ENCODE measurements at places on chromosomes 5 and 9.

DNA sequence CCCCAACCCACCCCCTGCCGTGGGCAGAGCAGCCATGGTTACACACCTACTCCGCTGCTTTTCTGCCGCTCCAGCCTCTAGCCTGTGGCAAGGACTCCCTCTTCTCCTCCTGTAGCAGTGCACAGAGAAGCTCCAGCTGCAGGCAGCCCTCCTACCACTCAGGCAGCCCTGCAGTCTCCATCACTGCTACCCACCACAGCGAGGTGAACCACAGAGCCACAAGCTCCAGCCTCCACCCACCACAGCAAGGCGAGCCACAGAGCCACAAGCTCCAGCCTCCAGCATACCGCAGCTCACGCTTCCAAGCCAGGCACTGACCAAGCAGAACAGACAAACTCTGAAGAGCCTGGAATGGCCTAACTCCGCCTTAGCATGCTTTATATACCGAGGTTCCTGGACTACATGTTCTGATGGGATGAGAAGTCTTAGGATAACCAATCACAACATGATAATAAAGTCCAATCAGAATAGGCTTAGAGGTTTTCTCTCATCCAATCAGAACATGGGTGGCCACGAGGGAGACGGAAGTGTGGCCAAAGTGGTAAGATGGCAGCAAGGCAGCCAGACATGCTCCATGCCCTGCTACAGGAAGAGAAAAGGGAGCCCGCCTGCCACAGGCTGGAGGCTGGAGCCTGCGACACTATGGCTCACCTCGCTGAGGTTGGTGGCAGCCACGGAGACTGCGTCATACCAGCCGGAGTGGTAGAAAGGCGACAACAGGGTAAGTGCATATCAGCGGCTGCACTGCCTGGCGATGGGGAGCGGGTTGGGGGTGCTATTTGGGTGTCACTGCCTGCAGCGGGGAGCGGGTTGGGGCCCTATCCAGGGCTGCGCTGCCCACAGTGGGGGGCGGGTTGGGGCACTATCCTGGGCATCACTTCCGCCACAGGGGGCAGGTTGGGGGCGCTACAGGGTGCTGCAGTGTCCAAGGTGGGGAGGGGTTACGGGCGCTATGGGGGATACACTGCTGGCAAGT, 75.8 kb upstream of the PCAT7 start:
- no peak overlapping the region for H3K4me3 ChIP-seq
- no peaks in the 10 kb centered on the region for H3K27me3 ChIP-seq
- H3K27ac ChIP-seq = no peak overlapping the region
- no peak for DNase-seq

DNA sequence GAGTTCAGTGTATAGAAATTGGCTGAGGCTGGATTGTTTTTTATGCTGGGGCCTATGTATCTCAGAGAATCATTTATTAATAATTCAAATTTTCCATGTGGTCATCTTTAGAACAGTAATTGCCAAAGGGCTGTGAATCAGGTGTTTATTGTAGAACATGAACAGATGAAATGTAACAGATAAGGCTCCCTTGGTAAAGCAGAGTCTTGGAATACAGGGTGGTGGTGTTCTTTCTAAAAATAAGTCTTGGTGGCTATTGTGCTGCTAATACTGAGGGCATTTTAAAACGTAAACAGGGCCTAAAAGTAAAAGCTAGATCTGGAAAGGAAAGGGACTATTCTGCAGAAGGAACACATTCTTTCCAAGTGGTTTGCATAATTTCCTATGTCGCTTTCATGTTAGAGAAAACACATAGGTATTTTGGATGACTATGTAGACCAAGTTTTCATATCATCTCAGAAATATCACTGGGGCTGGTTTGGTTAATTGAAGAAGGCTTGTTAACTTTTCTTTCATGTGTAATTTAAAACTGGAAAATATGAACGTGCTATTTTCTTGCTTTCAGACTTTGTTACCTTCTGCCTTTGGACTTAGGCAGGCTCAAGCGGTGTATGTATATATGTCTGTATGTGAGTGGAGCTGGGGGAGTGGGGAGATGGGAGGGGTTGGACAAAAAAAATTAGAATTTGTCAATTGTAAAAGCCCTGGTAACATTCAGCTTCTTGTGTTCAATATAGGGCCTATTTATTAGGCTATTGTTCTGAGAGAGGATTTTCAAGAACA, 119.9 kb upstream of the ANKRD55 start:
- no peaks in the 10 kb centered on the region for H3K27me3 ChIP-seq
- no peaks in the 10 kb centered on the region for H3K36me3 ChIP-seq
- H3K4me1 ChIP-seq = peaks cover 4% of the 10 kb centered on the region
- no peak for DNase-seq
- no peak overlapping the region for H3K4me3 ChIP-seq
- peak overlapping the region; percentile 39 for H3K27ac ChIP-seq

GRCh38 chr5:16064135-16064893, 115.3 kb downstream of the MARCHF11 start:
- H3K4me3 ChIP-seq = no peak overlapping the region
- no peak for DNase-seq
- H3K4me1 ChIP-seq = no peaks in the 10 kb centered on the region
- no peaks in the 10 kb centered on the region for H3K36me3 ChIP-seq
- no peaks in the 10 kb centered on the region for H3K27me3 ChIP-seq

DNA sequence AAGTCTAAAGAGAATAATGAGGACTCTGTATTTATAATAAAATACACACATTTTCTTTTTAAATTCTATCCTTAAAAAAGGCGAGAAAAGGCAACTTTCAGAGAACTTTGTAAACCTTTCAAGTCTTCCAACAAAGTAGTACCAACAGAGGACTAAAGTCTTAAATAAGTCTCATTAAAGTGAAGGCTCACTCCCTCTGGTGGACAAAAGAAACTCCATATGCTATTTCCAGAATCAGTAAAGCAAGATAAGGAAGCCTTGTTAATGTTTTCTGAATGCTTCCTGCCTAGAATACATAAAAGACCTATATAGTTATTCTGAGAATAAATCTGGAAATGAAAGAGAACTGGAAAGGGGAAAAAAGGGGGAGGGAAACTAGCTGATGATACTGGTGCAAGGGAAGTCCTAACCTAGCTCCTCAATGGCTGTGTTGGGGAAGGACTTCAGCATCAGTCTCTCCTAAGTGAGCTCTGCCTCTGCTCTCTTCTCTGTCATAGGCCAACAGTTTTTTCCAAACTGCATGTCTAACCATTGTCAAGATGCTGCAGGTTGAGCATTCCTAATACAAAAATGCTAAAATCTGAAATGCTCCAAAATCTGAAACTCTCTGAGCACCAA, 7.2 kb downstream of the HMGCS1 start:
- H3K27me3 ChIP-seq = no peaks in the 10 kb centered on the region
- H3K27ac ChIP-seq = no peak overlapping the region
- DNase-seq = no peak
- H3K4me3 ChIP-seq = no peak overlapping the region

GRCh38 chr5:161155451-161155850, 303.4 kb upstream of the ATP10B start:
- H3K36me3 ChIP-seq = no peaks in the 10 kb centered on the region
- DNase-seq = no peak
- no peak overlapping the region for H3K4me3 ChIP-seq
- no peaks in the 10 kb centered on the region for H3K4me1 ChIP-seq
- no peak overlapping the region for H3K27ac ChIP-seq

All from uterus (tissue), 4 donors.